Activated naive CD4-positive, alpha-beta T cell treated with anti-CD3 and anti-CD28 coated beads for 36 hours (primary cell): ENCODE measurements at places on chromosomes 1 and 21. TPM values are rescaled to one million over a fixed set of nuclear protein-coding genes. Genes with fewer than 3 reads are reported as not detected.

DNA sequence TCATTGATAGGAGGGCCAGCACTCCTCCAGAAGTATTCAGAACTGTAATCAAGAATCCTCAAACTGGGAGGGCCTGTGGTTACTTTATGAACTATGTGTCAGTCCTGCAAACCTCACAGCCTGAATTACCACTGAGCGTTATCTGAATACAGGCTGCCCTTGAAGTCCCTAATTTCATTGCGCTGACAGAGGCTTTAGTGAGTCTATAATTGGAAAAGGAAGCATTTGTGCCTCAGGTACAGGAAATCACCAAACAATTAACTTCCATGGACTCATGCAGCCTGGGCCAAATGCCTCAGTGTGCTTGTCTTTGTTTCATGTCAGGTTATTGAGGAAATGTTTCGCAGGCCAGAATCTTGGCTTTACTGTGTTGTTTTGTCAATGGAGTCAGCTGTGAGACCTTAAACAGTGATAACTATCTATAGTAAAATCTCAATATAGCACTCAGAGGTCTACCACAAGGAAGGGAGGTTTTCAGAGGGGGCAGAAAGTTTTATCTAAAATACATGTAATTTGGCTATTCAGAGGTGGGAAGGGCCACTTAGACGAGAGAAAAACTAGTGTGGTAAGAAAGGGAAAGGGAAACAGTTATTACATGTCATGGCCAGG is 32.9 kb upstream of the DOCK7 start:
- no peak for DNase-seq

DNA sequence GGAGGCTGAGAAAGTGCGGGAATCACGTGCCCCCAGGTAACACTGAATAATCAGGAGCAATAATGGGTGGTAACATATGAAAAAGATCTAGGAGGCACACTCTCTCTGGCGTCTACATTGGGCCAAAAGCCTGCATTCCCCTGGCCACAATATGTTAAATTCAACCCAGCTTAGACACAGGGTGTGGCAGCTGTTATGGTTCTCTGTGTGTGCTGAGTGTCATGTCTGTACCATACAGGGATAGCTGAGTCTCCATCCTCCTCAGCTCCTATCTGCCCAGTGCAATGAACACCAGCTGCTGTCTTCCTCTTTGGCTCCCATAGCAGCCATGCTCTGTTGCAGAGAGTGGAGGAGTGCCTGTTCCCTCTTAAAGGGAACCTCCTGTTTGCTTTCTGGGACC is 14.3 kb downstream of the S100A11 start:
- no peak for DNase-seq

- no peak for DNase-seq
Measured at GRCh38 chr1:106995970-106996369, 60.5 kb upstream of the PRMT6 start.

DNA sequence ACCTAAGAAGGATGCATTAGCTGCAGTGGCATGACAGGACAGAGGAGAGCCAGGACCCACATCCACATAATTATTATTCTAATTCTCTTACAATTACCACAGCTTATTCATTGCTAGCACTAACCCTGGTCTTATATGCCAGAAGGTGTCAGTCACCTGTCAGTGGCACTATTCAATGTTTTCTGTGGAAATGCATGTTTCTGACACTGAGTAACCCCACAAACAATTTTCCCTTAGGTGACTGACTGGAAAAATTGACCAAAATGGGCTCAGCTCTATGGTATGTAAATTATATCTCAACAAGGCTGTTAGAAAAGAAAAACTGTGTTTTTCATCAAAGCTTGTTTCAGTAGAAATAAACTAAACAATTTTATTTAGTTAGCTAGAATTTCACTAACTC is 117.9 kb upstream of the KRTAP19-8 start:
- no peak for DNase-seq

DNA sequence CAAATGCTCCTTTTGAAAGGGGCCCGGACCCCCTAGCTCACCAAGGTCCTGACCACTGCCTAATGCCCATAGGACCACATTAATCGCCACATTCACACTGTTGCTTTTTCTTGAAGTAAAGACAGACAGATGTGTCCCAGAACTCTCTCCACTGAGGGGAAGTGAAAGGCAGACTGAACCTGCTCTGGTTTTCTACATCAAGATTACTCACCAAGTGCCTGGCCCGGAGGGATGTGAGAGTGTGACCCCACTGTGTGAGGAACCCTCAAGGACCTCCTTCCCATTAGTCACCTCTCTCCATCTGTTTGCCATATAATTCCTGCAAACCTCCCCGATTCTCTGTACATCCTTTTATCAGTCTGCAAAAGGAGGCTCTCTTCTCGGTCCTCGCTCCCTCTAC is 381.5 kb downstream of the OMA1 start:
- no peak for DNase-seq

DNA sequence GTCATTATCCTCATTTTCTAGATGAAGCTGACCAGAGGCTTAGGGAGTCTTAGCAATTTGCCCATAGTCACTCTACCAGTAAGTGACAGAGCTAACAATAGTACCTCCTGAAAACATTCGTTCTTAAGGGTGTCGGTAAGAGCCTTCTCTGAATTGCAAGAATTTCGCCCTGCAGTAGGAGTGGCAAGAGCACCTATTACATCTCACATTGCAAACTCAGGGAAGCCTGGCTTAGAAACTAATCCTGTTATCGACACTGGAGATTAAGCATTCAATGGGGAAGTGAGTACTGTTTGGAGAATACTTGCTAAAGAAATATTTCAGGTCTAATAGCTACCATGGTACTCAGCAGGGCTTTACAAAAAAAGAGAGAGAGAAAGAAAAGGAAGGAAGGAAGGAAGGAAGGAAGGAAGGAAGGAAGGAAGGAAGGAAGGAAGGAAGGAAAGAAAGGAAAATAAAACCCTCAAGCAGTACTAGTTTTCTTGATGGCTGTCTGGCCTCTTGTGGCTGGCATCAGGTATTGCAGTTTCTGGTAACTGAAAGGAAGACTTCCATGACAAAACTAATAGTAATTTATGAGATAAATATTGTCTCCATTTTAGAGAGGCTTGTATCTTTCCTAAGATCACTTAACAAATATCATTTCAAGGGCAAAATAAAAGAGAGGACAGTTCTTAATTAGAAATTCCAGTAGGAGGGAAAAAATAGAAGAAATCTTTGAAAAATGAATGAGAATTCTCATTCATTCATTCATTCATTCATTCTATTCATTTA is 10.4 kb downstream of the C1orf226 start:
- peak; percentile 48 for DNase-seq

DNA sequence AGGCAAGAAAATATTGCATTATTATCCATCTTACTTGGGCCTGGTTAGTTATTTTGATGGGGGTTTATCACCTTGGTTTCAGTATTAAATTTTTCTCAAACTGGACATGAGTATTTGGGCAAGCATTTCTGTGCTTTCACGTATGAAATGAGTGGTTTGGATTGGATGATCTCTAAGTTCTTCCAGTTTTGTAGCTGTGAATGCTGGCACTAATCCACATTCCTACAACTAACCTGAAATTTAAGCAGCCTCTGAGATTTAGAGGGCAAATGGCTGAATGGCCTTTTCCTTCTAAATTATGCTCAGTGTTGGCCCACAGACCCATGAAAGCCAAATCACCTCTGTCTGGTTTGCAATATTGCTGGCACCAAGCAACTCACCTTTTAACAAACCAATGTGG is 475.0 kb upstream of the B3GALT2 start:
- DNase-seq, result no peak

ADCY10 gene
- total RNA-seq, result not detected

KRTAP11-1 gene
- not detected for total RNA-seq

GRCh38 chr1:228664399-228664914 is 70.8 kb upstream of the RHOU start:
- DNase-seq, result peak; percentile 88

DNA sequence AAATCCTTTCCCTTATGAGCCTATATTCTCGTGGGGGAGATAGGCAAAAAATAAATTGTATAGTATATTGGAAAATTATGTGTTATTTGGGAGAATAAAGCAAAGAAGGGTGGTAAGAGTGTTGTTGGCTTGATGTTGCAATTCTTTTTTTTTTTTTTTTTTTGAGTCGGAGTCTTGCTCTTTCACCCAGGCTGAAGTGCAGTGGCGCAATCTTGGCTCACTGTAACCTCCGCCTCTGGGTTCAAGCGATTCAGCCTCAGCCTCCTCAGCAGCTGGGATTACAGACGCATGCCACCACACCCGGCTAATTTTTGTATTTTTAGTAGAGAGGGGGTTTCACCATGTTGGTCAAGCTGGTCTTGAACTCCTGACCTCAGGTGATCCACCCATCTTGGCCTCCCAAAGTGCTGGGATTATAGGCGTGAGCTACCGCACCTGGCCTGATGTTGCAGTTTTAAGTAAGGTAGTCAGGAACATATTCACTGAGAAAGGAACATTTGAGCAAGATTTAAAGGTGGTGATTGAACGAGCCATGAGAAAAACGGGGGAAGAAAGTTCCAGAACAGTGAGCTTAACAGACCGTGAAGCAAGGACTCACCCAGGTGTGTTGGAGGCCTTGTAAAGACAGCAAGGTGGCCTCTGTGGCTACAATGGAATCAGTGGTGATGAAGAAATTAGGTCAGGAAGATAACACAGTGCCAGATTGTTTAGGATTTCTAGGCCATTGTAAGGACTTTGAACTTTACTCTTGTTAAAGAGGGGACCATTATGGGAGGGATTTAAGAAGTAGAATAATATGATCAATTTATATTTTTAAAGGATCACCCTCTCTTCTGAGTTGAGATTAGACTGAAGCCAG is 45.8 kb downstream of the RPRD2 start:
- no peak for DNase-seq

GRCh38 chr1:170377440-170377839 is 154.5 kb upstream of the GORAB start:
- no peak for DNase-seq

GRCh38 chr21:29230551-29231261 is 68.0 kb upstream of the BACH1 start:
- no peak for DNase-seq

DNA sequence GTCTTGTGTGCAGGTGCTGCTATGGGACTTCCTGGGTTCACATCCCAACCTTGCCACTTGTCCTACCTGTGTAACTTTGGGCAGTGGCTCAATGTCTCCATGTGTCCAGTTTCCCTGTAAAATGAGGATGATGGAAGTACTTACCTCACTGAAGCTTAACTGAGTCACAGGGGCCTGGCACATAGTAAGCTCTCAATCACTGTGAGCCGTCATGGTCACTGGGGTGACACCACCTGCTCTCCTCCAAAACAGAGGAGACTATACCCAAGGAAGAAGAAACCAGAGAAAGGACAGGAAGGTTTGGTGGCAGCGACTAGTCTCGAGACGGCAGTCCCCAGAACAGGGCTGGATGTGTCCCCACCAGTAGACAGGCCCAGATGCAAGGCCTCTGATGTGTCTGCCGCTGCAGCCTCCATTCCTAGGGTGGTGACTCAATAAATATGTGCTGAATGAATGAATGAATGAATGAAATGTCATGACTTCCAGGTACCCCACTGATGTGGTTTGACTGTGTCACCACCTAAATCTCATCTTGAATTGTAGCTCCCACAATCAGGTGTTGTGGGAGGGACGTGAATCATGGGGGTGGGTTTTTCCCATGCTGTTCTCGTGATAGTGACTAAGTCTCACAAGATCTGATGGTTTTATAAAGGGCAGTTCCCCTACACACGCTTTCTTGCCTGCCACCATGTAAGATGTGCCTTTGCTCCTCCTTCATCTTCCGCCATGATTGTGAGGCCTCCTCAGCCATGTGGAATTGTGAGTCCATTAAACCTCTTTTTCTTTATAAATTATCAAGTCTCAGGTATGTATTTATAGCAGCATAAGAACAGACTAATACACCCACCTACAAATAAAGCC is 13.0 kb upstream of the LRP8 start:
- peak; percentile 70 for DNase-seq

TMEM269 gene
- 0.24 TPM for total RNA-seq

DNA sequence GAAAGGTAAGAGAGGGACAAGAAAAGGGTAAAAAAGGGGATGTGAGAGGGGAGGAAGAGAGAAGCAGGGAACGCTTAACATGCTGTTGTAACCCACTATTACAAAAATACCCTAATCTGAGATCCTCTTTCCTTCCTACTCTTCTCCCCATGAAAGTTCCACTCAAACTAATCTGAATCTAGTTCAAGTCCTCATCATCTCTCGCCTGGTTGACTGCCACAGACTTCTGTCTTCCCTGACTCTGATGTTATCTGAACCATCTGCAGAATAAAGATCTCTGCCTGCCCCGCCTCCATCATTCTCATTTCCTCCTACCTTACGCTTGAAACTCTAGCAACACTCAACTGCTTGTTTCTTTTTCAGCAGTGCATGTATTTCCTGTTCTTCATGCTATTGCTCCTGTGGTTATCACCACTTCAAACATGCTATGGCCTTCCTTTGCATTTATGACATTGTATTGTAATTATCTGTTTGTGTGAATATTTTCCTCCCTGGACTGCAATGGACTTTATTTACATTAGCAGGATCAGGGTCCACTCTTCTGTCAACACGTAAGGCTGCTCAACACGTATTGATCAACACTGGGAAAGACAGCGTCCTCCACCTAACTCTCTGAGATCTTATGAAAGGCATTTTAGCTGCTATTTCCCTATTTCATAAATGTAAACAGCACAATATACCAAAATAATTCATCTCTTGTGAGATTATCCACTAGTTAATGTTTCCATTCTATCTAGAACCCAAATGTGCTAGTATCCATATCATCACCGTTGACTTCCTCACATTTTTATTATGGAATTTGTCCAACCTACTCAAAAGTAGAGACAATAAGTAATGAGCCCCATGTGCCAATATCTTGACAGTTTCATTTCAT is 215.5 kb upstream of the USP25 start:
- peak; percentile 72 for DNase-seq

- DNase-seq, result peak; percentile 50
Measured at GRCh38 chr1:161258439-161259344, at the start of gene PCP4L1. Gene PCP4L1, plus strand, starts transcription at chr1:161258745. Its CDS starts 230 bp downstream, at chr1:161258975.

LRRC3 gene
- total RNA-seq, result 2.5 TPM

FLG2 gene
- not detected for total RNA-seq

DNA sequence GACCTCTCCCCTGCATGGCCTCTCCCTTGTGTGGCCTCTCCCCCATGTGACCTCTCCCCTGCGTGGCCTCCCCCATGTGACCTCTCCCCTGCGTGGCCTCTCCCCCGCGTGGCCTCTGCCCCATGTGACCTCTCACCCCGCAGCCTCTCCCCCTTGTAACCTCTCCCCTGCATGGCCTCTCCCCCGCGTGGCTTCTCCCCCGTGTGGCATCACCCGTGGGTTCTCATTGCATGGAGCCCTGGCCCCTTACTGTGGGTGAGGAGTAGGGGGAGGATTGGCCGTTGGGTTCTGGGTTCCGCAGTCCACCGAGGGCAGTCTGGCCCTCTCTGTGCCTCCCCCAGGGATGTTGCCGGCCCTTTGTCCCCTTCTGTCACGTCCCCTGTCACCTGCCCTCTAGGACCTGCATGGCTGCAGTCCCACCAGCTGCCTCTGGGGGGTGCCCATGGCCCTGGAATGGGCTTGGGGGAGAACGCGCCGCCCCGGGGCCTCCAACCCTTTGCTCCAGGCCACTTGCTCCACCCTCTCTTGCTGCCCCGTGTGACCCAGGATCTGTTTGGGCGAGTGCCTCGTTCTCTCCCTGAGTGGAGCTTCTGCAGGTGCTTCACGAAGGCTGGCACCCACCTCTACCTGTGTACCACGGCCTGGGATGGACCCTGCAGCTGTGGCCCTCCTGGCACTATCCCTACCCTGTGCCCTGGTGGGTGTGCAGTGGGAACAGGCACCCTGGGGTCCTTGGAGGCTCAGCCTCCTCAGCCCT is 21.3 kb downstream of the RRP1 start:
- peak; percentile 95 for DNase-seq

MROH7 gene
- total RNA-seq, result 0.10 TPM

PHTF1 gene
- 5.4 TPM for total RNA-seq

PPM1J gene
- 0.74 TPM for total RNA-seq

- no peak for DNase-seq
Measured at GRCh38 chr1:114490274-114490693, 20.7 kb downstream of the TRIM33 start.

GRCh38 chr1:16168622-16169360 is 12.9 kb upstream of the EPHA2 start:
- peak; percentile 58 for DNase-seq
